ENCODE measurements at places on chromosomes 6 and 20.

DNA sequence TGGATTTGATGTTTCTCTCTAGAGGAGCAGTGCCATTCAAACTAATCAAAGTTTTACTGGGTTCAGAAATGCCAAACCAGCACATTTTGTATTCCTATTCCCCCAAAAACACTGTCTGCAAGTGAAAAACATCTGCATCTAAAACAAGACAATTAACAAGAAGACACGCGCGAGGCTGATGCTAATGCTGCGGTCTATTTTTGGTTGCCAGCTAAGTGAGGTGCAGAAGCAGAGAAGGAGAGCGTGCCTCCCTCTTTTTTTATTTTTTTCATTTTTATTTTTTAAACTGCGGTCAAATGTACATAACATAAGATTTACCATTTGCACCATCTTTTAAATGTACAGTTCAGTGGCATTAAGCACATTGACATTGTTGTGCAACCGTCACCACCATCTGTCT, 641.1 kb downstream of the DHX35 start:
- no peak for DNase-seq

- no peak for DNase-seq
These were observed 144.9 kb downstream of the WDR27 start for GRCh38 chr6:169556758-169557548.

DNA sequence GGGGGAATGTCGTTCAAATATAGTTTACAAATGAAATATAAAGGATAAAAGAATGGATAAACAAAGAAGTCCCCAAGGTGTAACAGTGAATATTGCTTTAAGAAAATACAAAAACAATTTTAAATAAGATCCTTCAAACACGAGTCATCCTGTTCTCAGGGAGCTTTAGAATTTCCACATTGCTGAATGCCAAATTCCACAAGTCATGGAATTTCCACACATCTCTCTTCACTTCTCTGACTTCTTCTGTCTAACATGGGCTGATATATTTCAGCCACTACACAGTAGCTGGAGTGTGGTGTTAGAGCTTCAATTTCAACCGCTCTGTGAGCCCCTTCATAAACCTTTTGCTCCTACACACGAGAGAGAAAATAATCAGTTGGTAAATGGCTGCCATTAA, 28.0 kb downstream of the IL22RA2 start:
- DNase-seq: no peak

DNA sequence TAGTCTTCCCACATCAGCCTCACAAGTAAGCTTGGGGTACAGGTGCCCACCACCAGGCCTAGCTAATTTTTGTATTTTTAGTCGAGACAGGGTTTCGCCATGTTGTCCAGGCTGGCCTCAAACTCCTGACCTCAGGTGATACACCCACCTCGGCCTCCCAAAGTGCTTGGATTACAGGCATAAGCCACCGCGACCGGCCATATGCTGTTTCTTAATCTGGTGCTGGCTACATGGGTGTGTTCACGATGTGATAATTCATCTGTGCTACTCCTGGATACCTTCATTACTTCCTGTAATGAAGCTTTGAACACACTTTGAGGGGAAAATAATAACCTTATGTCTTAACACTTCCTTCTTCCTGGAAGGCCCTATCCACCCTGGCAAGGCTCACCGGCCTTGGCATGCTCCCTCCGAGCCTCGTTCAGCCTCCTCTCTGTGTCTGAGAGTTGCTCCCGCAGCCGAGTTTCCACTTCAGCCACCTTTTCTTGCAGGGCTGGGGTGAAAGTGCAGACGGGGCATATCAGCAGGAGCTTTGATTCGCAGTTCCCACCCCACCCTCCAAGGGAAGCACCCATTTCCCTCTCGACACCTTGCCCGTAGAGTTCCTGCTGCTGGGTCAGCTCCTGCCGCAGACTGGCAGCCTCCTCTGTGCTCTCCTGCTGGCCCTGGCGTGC, 5.6 kb upstream of the PSORS1C2 start:
- DNase-seq: no peak

- DNase-seq: no peak
These were observed 69.5 kb upstream of the LAMP5 start for GRCh38 chr20:9444921-9445320.

DNA sequence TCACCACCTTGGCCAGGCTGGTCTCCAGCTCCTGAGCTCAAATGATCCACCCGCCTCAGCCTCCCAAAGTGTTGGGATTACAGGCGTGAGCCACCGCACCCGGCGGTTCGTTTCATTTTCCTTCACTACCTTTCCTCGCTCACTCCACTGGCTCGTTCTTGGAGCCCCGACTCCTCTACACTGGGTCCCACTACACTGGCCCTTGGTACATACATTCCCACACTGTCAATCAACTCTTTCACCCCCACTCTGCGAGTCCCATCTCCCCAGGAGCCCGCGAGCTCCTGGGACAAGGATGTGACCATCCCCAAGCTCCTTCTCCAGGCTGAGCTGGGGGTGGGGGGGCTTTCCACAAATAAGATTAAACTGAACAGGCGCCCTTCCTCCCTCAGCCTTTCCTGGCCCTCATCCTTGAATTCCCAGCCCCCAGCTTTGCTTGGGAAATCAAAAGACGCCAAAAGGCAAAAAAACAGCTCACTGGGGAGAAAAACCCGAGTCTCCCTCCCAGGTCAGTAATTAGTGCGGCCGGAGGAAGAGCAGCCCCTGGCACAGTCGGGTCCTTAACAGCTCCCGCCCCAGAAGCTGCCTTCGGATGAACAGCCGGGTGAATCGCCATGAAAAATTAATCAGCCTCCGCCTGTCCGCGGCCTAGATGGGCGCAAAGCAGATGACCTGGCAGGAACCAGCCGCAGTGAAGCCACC, 42.8 kb upstream of the LY86 start:
- DNase-seq: no peak

DNA sequence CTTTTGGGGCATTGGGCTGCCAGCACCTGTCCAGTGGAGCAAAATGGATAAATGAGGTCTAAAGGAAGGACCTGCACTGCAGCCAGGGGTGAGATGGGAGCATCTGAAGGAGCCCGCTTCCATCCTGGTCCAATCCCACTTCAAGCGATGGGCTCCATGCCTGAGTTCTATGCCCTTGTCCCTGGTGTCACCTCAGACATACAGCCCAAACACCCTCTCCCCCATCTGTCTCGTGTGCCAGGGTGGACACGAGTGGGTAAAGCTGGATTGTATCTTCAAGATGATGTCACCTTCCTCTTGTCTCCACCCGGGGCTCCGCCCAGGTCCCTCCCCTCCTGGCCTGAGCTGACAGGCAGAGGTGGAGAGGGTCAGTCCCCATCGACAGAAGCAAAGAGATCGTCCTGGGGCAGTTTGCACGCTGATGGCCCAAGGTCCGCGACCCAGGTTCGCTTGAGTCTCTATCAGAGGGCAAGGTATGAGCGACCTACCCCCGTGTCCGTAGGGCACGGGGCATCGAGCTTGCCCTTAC, 544 bp downstream of the SMIM29 start:
- DNase-seq: peak; percentile 25

GRCh38 chr6:129046526-129046925, 163.6 kb downstream of the LAMA2 start:
- no peak for DNase-seq

- DNase-seq: no peak
These were observed 171.4 kb upstream of the QKI start for GRCh38 chr6:163243083-163243482.

GRCh38 chr6:74941424-74941823, 264.4 kb downstream of the COL12A1 start:
- DNase-seq: no peak

- DNase-seq: no peak
These were observed 22.0 kb upstream of the PRSS35 start for GRCh38 chr6:83490217-83490807.

DNA sequence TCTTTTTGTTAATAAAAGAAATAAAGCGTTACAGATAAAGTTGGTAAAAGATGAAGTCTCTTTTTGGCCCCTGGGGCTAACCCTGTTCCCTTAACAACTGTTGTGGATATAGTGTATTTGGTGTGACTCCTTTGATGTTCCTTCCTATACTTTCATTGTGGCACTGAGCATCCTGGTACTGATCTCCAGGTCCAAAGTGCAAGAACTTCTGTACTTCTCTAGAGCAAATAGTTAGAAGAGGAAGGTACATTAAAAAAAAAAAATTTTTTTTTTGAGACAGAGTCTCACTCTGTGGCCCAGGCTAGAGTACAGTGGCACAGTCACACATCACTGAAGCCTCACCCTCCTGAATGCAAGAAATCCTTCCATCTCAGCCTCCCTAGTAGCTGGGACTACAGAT, 6.2 kb downstream of the POFUT1 start:
- no peak for DNase-seq

DNA sequence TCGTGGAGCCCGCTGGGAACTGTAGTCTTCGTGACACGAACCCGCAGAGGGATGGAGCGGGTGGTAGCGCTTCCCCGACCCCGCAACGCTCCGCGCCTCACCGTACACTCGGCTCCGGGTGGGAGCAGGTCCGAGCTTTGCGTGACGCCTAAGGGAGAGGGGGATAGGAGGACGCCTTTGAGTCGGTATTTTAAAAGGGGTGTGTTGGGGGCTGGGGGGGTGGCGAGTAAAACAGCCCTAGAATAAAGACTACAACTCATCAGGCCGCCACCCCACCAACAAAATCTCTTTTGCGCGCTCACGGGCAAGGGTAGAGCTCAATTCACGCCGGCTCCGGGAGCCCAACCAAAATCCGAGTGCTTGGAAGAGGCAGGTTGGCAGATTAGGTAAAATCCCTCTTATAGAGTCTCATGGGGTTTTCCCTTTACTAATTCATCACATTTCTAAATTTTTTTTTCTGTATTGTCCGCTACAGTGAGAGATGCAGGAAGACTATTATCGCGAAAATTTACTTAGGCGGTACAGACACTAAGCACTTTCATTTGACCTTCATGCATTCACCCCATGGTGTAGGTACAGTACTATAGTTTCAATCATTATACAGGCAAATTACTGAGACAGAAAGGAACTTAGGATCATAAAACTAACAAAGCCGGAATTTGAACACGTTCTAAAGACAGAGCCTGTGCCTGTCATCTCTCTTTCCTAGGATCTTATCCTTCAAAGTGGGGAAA, 706 bp upstream of the SNX14 start:
- peak; percentile 38 for DNase-seq

DNA sequence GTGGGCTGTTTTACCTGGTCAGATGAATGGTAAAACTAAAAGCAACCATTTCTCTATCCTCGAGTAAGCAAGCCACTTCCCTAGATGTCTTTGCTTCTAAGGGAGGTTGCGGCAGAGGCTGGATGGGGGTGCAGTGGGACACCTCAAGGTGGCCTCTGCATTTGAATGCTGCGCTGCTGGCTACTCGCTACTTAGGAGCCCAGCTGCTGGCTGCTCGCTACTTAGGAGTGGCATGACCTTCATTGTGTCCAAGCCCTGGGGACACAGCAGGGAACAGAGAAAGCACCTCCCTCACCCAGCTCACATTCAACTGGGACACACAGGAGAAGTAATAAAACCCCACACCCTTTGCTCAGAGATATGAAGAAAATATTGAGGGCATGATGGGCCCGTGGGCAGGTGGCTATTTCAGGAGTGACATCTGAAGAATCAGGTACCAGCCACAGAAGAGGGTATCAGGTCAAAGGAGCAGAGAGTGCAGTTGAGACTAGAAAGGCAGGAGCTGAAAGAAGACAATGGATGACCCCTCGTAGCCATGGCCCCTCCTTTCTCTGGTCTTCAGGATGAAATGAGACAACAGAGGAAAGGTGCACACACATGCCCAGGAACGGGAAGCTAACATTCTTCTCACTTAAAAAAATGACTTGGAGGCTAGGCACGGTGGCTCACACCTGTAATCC, 149.4 kb downstream of the ZMYND8 start:
- no peak for DNase-seq

GRCh38 chr6:140095532-140095931, 721.1 kb upstream of the CITED2 start:
- DNase-seq: no peak

DNA sequence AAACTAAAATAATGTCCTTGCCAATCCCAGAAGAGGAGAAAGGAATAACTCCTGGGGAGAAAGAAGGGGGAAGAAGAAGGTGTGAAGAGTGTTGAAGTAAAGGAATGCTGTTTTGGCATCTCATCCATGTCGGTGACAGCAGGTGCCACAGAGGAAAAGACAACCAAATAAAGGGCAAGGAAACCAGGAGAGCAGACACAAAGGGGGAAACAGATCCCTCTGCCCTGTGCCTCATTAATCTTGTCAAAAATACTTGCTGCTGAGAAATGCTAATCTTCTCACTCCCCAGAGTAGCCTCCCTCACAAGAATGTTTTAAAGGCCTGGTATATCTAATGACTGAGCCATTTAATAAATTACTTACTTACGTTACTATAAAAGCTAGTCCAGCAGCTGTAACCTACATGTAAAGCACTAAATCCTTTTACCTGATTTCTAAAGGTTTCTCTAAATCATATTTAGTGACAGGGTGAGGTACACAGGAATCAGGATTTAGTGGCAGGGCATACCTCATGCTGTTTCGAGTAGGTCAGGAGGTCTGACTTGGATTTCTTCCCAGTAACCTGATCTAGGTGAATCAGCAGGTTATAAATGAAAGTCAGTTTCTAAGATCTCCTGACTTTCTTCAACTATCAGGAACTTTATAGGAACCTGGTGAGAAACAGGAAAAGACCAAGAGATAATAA, 377.1 kb downstream of the CENPW start:
- no peak for DNase-seq

DNA sequence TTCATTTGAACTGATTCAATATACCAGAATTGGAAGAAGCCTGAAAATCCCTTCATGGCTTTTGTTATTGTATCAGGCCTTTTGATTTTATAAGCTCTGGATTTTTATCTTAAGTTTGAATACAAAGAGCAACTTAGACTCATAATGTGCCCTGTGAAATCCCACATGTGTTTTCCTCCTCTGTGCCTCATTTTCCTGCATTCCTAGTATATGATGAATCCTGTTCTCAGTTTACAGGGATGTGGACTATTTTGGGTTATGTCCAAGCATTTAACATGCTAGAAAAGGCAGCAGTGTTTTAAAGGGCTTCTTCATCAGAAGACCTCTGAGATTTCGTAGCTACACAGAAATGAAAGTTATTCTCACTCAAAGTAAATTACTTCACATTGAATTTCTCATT, 455.0 kb downstream of the RFPL4B start:
- peak; percentile 47 for DNase-seq

GRCh38 chr20:57810511-57811373, 100.9 kb upstream of the PMEPA1 start:
- DNase-seq: peak; percentile 90
